Cardiac muscle cell (in vitro differentiated cells and primary cell): ENCODE measurements at places on chromosomes 16 and 17. TPM values are rescaled to one million over a fixed set of nuclear protein-coding genes. Genes with fewer than 3 reads are reported as not detected.

DNA sequence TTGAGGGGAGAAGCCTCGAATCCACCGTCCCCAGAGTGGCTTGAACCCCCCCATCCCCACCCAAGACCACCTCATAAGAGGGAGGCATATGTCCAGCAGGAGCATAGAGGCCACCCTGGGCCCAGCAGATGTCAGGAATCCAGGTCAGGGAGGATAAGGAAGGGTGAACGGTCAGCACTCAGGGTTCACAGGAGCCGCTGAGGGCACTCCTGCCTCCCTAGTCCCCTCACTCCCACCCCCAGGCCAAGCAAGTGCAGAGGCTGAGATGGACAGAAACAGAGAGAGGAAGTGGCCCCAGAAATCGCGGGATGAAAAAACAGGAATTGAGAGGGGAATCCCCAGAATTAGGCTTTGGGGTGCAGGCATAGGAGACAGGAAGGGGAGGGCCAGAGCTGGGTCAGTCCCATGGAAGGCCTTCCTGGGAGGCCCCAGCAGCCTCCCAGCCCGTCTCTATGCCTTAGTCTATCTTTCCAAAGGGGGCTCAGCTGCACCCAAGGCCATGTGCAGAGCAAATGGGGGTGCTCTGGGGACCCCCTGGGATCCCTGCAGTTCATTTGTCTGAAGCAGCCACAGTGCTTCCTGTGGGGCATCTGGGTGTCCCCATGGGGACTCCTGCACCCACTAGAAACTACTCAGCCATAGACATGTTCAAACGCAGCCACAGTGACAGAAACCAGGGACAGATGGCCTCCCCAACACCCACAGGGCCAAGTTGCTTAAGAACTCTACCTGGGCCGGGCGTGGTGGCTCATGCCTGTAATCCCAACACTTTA is 1.7 kb downstream of the CMTM3 start:
- DNase-seq: no peak

GRCh38 chr16:920051-920681 is 50.6 kb downstream of the LMF1 start:
- peak; percentile 52 for DNase-seq

GRCh38 chr16:52407778-52408177 is 139.2 kb downstream of the TOX3 start:
- DNase-seq: no peak

- no peak for DNase-seq
Observed at GRCh38 chr16:66446737-66447136, 19.6 kb downstream of the BEAN1 start.

- DNase-seq: no peak
Observed at GRCh38 chr17:1779571-1780131, 17.8 kb downstream of the SERPINF1 start.

Gene BICDL2
- not detected in 2 replicates for total RNA-seq
